ENCODE measurements at places on chromosomes 11 and 22. TPM values are rescaled to one million over a fixed set of nuclear protein-coding genes. Genes with fewer than 3 reads are reported as not detected.

The C11orf52 gene
- total RNA-seq = not detected

DNA sequence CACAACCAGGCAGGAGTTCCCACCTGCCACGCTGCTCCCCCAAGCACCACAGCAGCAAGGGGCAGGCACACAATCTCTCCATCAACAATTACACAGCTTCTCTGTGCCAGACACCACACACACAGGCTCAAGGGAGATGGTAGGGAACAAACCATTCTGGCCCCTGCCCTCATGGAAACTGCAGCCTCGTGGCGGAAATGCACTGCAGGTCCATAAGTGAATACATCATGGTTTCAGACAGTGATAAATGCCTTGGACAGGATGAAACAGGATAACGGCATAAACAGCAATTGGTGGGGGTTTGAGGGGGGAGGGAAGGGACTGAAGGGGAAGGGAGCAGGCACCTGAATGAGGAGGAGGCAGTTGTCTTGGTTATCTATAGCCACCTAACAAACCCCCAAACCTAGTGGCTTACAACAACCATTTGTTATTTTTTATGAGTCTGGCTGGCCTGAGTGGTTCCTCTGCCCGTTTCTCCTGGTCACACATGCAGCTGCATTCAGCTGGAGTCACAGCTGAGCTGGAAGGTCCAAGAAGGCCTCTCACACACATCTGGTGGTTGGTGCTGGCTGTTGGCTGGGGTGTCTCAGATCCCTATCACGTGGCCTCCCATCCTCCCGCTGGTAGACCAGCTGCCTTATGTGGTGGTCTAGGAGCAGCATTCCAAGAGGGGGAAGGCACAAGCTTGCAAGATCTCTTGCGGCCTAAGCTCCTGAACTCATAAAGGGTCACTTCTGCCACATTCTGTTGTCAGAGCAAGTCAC lies 15.0 kb upstream of the YWHAH start:
- no peaks in the 10 kb centered on the region for H3K27me3 ChIP-seq
- no peak overlapping the region for H3K27ac ChIP-seq
- no peak overlapping the region for H3K4me3 ChIP-seq
- no peaks in the 10 kb centered on the region for H3K4me1 ChIP-seq

DNA sequence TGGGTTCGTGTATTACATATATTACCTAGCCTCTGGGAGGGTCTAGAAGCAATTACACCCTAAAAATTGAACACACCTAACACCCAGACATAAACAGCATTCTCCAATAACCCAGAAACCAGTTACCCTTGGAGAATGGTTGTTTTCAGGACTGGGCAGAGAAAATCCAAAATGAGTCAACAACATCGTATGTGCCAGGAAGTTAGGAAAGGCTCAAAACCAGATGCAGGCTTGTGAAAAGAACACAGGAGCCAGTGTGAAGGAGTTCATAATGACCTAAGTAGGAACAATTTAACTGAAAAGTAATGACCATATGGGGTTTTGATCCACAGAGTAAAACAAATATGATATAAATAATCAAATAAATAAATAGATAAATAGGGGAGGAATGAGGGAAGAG lies 5.1 kb upstream of the CLPB start:
- no peak overlapping the region for H3K4me3 ChIP-seq
- peak; percentile 30 for DNase-seq
- H3K27me3 ChIP-seq = no peaks in the 10 kb centered on the region
- no peaks in the 10 kb centered on the region for H3K4me1 ChIP-seq
- H3K27ac ChIP-seq = no peak overlapping the region
- no peaks in the 10 kb centered on the region for H3K36me3 ChIP-seq

GRCh38 chr11:66547662-66548009 lies 933 bp downstream of the ACTN3 start:
- peaks cover 20% of the 10 kb centered on the region for H3K4me1 ChIP-seq
- no peaks in the 10 kb centered on the region for H3K27me3 ChIP-seq
- H3K4me3 ChIP-seq = no peak overlapping the region
- DNase-seq = no peak
- H3K27ac ChIP-seq = no peak overlapping the region

- H3K27ac ChIP-seq = peak overlapping the region; percentile 98
- peak overlapping the region; percentile 42 for H3K4me3 ChIP-seq
- peaks cover 56% of the 10 kb centered on the region for H3K36me3 ChIP-seq
- H3K4me1 ChIP-seq = peaks cover 43% of the 10 kb centered on the region
- no peaks in the 10 kb centered on the region for H3K27me3 ChIP-seq
These were observed 11.2 kb downstream of the MCAM start for GRCh38 chr11:119305556-119306372.

DNA sequence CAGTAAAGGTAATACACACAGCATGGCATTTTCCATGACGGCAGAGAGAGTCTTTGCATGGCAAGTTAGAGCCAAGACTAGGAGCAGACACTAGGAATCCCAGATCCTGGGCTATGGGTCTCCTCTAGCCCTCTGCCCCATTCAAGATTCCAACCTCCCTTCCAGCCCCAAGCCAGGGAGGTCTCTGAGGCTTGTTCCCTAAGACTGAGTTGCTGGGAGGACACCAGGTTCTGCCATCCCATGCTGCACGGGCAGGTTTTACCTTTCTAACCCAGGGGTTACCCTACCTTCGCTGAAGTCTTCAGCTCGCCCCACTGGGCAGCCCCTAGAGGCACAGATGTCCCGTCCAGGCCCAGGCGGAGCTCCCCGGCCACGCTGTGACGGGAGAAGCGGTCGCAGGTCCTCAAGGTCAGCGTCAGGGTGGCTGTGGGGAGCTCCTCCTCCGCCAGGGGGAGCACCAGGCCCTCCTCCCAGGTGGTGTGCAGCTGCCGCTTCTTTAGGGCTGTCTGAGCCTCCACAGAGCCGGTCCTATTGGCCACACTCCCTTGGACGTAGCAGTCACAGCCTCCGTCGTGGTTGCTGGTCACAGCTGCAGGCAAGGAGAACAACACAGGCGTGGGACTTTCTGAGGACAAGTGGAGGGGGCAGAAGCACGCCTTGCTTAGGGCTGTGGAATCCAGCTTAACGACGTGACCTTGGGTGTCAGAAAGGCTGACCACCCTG lies 33.8 kb downstream of the SYT13 start:
- no peak for DNase-seq
- H3K4me3 ChIP-seq = no peak overlapping the region
- no peaks in the 10 kb centered on the region for H3K4me1 ChIP-seq
- H3K27me3 ChIP-seq = no peaks in the 10 kb centered on the region

DNA sequence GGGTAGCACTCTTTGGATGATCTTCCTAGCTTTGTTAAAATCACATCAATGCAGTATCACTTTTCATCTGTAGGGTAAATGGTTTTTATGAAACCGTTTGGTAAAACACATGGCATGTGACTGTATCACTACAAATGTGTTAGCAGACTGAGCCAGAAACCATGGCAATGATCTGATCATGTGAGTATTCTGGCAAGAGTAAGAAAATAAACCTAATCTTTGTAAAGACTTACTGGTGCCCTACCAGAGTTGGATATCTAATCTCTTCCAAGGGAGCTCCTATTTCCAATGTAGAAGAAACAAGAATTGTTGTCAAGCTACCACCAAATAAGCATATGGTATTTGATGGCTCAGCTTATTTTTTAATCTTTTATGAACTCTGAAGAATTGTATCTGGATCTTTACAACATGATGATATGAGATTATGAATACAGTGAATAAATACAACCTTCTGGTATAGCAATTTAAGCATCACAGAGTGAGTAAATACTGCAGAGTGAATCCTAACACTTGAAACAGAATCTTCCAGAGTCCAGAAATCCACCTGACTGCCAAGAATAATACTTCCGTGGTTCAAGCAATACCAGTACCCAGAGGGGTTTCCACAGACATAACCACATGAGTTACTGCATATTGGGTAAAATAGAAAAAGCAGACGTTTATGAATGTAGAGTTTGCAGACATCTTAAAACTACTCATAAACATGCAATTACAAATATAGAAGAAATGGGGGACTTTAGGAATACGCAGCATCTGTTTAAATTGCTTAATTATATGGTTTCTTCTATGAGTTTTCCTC lies 238.8 kb downstream of the TTC28 start:
- H3K4me3 ChIP-seq = no peak overlapping the region
- H3K27me3 ChIP-seq = no peaks in the 10 kb centered on the region
- no peaks in the 10 kb centered on the region for H3K4me1 ChIP-seq
- no peak for DNase-seq
- H3K27ac ChIP-seq = peak overlapping the region; percentile 87

Measured in ascending aorta (tissue), 2 donors.